ENCODE measurements at places on chromosomes 4 and X.

DNA sequence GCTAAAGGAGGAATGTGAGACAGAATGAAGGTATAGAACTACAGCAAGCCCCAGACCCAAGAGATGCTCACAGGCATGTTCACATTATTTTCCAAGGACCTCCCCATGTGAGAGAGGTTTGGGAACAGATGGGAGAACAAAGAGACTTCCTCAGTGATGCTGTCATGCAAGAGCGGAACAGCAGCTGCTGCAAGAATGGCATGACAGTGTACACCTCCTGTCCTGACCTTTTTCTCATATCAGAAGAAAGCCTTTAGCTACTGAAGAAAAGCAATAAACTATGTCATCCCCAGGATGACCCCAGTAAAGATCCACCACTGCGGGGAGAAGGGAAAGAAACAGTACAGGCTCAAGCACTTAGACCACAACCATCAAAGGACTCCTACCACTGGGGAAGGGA, 7.2 kb downstream of the PRDM5 start:
- DNase-seq = no peak

GRCh38 chr4:75612306-75612705, 18.0 kb downstream of the CDKL2 start:
- DNase-seq = no peak

DNA sequence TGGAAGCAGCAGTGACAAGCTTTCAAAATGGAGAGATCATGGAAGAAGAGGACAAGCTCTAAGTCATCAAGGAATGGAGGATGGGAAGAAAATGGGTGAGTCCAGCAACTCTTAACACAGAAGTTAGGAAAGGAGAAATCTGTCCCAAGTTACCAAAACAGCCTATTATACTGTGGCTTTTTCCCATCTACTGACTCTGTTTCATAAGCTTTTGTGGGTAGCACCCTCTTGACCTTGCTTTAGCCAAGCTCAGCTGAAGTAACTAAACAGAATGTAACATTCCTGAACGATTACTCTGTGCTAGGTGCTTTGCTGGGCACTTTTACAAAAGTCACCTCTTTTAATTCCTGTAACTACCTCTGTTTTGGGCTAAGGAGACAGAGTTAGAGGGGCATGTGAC, 54.9 kb downstream of the MAP7D2 start:
- peak; percentile 14 for DNase-seq

GRCh38 chr4:108171339-108172230, 2.9 kb upstream of the LEF1 start:
- no peak for DNase-seq

DNA sequence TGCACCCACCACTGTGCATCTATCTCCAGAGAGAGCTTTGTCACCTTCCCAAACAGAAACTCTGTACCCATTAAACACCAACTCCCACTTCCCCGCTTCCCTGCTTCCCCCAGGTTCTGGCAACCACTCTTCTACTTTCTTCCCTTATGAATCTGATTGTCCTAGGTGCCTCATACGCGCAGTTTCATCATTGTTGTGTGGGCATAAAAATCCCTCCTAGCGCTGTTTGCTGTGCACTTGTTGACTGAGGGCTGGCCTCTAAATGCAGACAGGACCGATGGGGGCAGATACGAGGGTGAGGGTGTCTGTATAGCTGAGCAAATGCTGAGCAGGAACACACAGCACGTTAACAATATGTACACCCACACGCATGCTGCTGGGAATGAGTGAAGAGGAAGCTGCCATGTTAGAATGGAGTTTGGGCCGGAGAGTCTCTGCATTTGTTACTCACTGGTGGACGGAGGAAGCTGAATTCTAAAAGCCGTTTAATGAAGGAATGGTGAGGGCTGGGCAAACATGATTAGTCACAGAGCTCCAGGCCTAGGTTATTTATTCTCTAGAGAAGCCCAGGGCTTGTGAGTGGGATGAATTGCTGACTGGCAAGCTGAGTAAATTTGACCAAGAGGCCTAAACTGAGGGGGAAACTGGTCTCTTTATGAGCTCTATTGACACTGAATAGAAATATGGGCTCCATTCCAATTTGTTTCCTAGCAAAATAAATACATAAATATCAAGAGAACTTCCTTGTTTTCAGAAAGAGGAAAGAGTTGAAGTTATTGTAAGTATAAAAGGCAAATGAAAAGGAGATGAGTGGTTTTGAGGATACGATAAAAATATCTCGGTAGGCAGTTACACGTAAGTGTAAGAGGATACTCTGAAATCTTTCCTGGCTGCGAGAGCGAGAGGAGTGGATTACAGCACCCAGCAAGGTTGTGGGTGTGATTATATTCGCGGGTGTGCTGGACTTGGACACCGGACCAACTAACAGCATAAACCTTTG, 95.9 kb upstream of the RPS6KA3 start:
- peak; percentile 41 for DNase-seq

DNA sequence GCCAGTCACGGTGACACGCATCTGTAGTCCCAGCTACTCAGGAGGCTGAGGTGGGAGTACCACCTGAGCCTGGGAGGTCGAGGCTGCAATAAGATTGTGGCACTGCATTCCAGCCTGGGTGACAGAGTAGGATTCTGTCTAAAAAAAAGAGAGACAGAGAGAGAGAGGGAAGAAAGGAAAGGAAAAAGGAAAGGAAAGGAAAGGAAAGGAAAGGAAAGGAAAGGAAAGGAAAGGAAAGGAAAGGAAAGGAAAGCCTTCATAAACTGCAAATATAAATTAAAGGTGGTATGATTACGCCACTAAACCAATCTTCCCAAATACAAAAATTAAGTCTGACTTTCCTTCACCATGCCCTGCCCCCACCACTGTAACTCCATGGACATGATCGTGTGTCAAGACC, 259.3 kb upstream of the GATB start:
- no peak for DNase-seq

- no peak for DNase-seq
These were observed 4.0 kb upstream of the FATE1 start for GRCh38 chrX:151711787-151712186.

GRCh38 chr4:41693629-41694028, 54.9 kb downstream of the PHOX2B start:
- DNase-seq = peak; percentile 10

- DNase-seq = no peak
These were observed 3.4 kb upstream of the SPIN4 start for GRCh38 chrX:63354484-63354883.

DNA sequence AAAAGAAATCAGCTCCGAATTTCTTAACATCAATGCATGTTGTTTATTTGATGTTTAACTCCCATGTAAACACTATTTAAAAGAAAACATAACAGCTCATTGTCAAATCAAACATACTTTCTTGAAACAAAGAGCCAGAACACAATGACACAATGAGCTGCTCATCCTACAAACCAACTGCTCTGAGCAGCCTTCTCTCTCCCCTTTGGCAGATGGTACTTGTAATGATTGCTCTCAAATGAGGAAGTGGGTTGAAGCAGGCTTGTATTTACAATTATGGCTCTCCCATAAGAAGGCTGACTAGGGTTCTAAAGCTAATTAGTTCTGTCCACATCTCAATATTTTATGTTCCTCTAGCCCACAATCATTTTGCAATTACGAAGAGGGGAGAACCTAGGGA, 637.8 kb upstream of the ADGRL3 start:
- DNase-seq = no peak

DNA sequence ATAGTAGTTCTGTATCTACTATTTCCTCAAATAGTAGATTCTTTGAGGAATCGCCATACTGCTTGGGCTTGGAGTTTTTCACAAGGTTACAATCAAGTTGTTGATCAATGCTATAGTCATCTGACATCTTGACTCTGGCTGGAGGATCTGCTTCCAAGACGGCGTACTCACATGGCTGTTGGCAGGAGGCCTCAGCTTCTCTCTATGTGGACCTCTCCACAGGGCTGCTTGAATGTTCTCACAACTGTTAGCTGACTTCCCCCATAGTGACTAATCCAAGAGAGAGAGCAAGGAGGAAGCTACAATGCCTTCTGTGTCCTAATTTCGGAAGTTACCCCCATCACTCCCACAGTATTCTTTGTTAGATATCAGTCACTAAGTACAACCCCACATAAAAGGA, 10.3 kb downstream of the EGFL6 start:
- no peak for DNase-seq

- DNase-seq = no peak
These were observed 153.4 kb upstream of the ANK2 start for GRCh38 chr4:112895811-112896608.

- DNase-seq = no peak
These were observed 1253.8 kb downstream of the C4orf33 start for GRCh38 chr4:130349745-130350144.

DNA sequence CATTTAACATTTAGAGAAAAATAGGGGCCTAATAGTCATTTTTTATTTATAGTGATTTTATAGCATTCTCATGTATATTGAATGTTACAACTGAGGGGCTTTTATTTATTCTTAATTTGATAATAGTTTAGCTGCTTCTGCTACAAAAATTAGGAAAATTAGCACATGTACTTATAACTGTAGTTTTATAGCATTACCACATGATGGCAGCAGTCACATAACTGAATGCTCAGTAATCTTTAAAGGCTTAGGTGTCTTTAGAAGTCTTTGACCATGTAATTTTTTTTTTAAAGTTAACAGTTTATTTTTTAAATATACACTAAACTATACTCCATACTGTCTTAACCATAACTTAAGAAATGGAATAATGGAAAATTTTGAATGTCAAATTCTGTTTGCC, 136.6 kb downstream of the STAG2 start:
- DNase-seq = peak; percentile 35

- DNase-seq = peak; percentile 17
These were observed 37.2 kb upstream of the FAM9C start for GRCh38 chrX:13081395-13082205.

- no peak for DNase-seq
These were observed 15.3 kb downstream of the RTL3 start for GRCh38 chrX:78643874-78644273.

DNA sequence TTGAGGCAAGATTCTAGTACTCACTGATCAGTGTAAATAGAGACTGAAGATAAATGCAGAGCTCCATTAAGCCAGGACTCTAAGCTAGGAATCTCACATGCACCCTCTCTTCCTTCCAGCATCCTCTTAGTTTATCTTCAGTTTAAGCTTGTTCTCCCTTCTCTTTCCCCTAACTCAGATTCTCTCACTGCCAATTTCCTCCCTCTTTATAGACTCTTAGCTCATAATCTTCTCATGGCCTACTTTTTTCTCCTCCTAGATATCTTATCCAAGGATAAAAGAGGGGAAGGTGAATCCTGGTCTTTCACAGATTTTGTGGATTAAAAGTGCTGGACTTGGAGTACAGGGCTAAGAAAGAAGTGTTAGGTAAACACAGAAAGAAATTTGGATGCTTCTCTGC, 108.9 kb upstream of the TENM3 start:
- DNase-seq = no peak

GRCh38 chr4:73895201-73896175, 26.3 kb downstream of the CXCL1 start:
- no peak for DNase-seq

- peak; percentile 11 for DNase-seq
These were observed 293.8 kb downstream of the IQCM start for GRCh38 chr4:149521611-149522425.

GRCh38 chrX:15909605-15910004, 55.0 kb upstream of the AP1S2 start:
- DNase-seq = no peak

GRCh38 chr4:167428156-167428555, 193.9 kb upstream of the SPOCK3 start:
- DNase-seq = no peak

GRCh38 chr4:182318256-182318655, 75.1 kb downstream of the TENM3 start:
- DNase-seq = no peak

GRCh38 chrX:42237956-42238355, 314.6 kb upstream of the CASK start:
- no peak for DNase-seq

- peak; percentile 70 for DNase-seq
These were observed 45.1 kb downstream of the IGFBP7 start for GRCh38 chr4:57064811-57065711.

- no peak for DNase-seq
These were observed 53.0 kb downstream of the ZNF827 start for GRCh38 chr4:145885666-145886065.

GRCh38 chr4:74619931-74620702, 174.2 kb downstream of the BTC start:
- no peak for DNase-seq

GRCh38 chrX:30883138-30883537, 5.9 kb downstream of the TAB3 start:
- no peak for DNase-seq

DNA sequence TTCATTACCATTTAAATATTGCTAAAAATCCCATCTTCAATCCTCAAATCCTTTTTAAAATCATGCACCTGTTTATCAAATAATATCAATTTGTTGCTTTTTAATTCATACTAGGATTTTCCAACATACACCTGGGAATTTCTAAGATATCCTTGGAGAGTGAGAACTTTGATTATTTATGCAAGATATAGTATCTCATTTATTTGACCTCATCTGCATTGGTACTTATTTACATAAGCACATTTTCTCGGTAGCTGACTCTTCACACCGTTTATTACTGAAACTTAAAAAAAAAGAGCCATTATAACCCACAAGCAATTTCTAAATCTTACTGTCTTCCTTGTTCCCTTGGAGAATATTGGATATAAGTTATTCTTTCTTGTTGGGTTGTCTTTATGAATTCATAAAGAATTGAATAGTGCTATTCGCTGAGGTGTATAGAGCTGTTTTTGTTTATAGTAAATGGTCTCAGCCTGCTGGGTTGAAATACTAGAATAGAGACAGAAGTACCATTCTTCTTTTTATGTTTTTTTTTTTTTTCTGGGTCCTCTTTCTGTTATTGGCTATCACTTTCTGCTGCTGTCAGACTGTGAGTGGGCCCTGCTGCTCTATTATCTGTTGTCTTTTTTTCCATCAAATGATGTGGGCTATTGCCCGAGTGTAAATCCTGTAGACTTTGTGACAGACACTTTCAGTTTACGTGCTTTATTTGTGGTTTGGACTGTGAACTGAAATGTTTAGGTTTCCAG, 2.9 kb downstream of the UGT8 start:
- no peak for DNase-seq

DNA sequence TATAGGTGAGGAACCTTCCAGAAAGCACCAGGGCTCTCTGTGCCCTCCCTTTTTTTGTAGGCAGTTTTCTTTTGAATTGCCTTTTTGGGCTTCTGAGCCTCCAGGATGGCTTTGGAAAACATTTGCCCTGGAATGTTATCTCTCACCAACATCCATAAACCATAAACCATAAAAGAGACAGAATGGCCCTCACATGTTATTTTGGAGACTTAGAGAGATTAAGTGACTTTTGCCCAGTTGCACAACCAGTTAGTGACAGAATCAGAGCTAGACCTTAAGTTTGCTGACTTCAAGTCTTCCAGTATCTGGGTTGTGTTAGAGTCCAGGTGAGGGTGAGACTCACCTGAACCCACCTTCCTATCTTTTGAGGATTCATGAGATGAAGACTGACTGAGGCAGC, 153.0 kb upstream of the STX18 start:
- no peak for DNase-seq
